ENCODE measurements at places on chromosomes 6 and 20.

GRCh38 chr6:170278743-170279094 is 12.2 kb downstream of the DLL1 start:
- DNase-seq = no peak

DNA sequence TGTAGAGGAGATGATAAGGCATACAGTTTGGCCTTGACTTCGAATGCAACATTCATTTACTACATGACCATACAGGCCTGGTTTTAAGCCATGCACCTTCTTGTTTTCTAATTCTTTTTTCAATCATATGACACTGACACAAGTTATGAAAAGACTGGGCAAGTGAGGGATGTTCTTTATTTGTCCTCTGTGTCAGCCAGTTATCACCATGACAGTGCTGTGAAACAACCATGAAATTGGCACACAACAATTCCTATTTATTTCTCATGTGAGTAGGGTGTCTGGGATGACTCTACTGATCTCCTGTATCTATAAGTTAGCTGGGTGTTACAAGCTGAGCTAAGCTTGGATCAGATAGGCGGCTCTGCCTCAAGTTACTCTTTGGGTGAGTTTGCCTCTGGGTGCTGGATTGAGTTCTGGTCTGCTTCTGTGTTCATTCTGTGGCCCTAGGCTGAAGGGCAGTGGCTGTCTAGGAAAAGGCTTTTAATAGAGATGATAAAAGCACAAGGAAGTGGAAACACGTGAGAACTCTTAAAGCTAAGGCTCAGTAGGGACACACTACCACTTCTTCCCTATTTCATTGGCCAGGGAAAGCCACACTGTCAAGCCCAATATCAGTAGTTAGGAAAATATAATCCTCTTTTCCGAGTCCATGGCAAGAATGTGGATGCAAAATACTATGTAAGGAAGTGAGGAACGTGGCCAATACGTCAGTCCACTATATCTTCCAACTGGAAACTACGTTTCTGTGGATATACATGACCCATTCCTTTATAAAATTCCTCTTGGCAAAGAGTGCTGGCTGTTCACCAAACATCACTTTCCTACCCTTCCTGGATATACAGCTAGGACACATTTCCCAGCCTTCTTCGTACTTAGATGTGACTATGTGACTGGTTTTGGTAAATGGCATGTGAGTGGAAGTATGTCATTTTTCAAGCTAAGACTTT is 126.2 kb upstream of the RNF24 start:
- DNase-seq = no peak

- DNase-seq = no peak
Observed at GRCh38 chr6:39197521-39197920, 31.8 kb downstream of the KCNK5 start.

- no peak for DNase-seq
Observed at GRCh38 chr20:11546939-11547338, 370.8 kb upstream of the BTBD3 start.

GRCh38 chr6:112481211-112481610 is 134.1 kb downstream of the RFPL4B start:
- no peak for DNase-seq

GRCh38 chr6:128079021-128079420 is 178.2 kb upstream of the THEMIS start:
- no peak for DNase-seq

GRCh38 chr20:54070187-54070987 is at the start of gene BCAS1:
Gene BCAS1, minus strand, starts transcription at chr20:54070594. Its CDS starts 11,876 bp downstream, at chr20:54058718.
- DNase-seq = peak; percentile 43

DNA sequence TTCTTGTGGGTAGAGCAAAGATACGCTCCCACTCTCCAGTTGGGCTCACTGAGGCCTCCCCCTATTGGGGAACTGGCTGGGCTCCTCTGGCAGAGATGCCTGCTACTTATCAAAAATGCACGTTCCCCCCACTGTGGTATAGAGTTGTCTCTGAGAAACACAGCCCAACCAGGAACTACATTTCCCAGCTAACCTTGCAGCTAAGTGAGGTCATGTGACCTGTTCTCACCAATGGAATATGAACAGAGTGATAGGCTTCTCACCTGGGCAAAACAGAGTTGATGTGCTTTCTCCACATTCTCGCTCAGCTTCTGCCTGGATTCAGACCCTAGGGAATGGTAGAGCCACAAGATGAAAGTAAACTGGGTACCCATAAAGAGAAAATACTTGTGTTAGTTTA is 49.1 kb upstream of the PTPRT start:
- no peak for DNase-seq

- DNase-seq = no peak
Observed at GRCh38 chr6:140025171-140025570, 650.7 kb upstream of the CITED2 start.

DNA sequence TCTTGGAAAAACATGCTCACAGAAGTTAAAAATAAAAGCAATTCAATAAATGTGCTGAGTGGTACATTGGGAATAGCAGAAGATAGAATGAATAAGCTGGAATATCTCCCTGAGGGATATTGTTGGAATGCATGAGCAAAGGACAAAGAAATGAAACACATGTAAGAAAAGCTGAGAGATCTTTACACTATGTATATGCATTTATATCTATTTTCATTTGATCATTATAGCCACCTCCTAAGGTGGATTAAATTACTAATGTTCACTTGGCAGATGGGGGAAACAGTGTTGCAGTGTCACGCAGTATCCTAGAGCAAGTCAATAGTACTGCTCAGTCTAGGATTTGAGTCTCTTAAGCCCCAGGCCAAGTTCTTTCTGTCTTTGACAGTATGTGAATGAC is 542.0 kb upstream of the MARCKS start:
- no peak for DNase-seq

- no peak for DNase-seq
Observed at GRCh38 chr6:134870677-134871498, 79.0 kb downstream of the ALDH8A1 start.

GRCh38 chr20:37945091-37945547 is 42.2 kb downstream of the VSTM2L start:
- DNase-seq = no peak

DNA sequence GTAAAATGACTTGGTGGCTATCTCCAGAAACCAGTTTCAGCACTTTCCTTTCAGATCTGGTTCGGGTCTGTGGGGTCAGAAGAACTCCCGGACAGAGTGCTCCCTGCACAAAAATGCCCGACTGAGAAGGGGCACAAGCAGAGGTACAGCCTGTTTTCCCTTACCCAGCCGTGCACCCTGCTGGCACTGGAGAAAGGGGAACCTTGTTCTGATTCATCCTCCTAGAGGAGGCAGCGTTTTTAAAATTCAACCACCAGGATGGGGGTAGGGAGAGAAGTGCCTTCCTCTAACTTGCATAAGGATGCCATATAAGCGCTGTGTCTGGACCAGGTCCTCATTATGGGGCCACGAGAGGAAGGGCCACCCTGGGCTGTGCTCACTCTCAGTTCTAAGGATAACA is 17.6 kb downstream of the RIMS4 start:
- DNase-seq = no peak

DNA sequence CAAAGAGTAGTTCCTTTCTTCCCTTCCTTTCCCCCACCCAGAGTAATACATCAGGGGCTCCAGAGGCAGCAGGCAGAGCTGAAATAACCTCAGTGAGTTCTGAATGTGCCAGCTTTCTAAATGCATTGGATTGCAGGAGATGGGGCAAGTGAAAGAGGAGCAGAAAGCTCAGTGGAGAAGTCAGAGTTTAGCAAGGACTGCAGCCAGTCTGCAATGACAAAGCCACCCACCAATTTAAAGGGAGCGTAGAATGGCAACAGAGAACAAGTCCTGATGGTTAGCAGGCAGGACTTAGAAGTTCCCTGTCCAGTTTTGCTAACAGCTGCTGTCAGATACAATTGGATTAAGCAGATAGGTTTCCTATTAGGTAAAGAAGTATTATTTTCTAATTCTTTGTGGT is 203.4 kb upstream of the RIN2 start:
- DNase-seq = no peak

- DNase-seq = no peak
Observed at GRCh38 chr6:48754641-48755040, 643.6 kb upstream of the PTCHD4 start.

- DNase-seq = no peak
Observed at GRCh38 chr20:49045440-49046086, 549 bp upstream of the CSE1L start.

DNA sequence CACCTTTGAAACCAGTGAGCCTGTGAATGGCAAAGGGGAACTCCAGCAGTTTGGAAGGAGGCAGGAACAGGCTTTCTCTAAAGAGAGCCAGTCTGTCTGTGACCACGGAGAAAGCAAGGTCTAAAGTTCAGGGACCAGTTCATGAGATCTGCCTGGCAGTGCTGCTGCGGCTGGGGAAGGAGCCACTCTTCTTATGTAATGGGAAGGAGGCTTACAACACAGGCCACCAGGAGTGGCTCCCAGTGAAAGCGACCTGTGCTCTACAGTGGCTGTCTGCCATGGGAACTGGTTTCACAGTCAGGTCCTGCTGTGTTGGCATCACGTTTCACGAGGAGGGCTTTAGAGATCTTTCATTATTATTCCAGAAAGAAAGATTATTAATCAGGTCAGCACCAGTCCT is 291.9 kb upstream of the PRDM1 start:
- peak; percentile 42 for DNase-seq

- no peak for DNase-seq
Observed at GRCh38 chr6:150539568-150539967, 60.1 kb upstream of the PLEKHG1 start.

- DNase-seq = peak; percentile 17
Observed at GRCh38 chr6:118668761-118669385, 17.5 kb upstream of the CEP85L start.

- DNase-seq = no peak
Observed at GRCh38 chr20:37389241-37389747, 43.4 kb downstream of the SRC start.

DNA sequence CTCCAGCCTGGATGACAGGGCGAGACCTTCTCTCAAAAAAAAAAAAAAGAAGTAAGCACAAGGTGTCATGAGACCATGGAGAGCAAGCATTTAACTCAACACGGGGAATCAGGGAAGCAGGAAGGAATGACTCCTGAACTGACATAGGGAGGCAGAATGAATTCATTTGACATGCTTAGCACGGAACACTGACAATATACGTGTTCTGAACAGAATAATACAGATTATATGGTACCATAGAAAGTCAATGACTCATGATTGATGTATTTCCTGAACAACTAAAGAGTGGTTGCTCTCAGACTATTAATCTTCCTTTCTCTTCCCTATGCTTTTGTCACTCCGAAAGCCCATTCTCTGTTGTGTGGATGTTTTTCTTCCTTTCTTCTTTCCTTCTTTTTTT is 20.7 kb upstream of the ASIP start:
- peak; percentile 68 for DNase-seq

- no peak for DNase-seq
Observed at GRCh38 chr6:39696986-39697788, 28.0 kb downstream of the KIF6 start.

DNA sequence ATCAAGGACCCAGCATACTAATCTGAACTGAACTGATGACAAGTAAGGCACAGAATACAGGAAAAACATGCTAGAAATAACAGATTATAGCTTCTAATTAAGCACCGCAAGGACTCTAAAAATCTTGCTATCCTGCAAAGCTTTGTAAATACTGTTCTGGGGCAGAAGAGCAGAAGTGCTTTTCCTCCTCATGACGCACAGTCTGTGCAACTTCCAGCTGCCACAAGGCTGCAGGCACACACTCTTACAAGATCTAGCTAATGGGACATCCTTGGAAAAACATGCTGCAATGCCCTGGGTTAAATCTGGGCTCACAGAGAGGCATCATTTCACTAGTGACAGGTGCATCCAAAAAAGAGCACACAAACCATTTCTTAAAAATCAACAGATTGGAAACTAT is 188.6 kb downstream of the GJA10 start:
- DNase-seq = no peak

- no peak for DNase-seq
Observed at GRCh38 chr6:3525915-3526314, 69.1 kb upstream of the SLC22A23 start.

DNA sequence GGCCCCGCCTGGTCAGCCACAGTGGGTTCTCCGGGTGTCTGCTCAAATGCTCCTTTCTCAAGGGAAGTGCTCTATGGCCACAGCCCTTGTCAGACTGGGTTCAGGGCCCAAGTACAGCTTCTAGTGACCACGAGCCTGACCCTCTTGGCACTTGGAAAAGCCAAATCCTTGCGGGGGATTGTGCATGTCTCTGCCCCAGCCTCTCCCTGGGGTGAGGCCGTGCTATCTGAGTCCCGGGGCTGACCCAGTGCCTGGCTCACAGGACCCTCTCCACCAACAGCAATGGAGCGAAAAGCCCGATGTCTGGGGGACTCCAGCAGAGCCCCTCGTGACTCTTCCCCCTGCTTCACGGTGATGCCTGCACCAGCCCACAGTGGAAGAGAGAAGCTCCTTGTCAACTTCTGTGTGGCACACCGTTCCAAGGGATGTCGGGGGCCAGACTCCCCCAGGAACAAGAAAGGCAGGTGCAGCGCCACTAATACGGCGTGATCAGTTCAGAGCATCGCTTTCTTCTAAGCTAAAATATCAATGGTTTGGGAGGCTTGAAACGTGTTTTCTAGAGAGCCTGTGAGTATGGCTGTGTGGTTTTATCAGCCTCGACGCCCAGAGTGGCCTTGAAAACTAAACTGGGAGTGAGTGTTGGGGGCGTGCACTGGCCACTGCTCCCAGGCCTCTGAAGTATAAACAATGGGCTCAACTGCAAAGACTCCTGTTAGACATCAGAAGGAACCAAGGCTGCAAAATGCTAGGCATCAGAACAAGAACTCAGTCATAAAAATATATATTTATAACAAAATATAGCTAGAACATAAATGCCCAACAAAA is 51.9 kb downstream of the DLL1 start:
- DNase-seq = no peak

GRCh38 chr20:36925234-36925633 is 26.3 kb downstream of the SAMHD1 start:
- DNase-seq = no peak

- no peak for DNase-seq
Observed at GRCh38 chr6:73637404-73637803, 16.4 kb downstream of the SLC17A5 start.

DNA sequence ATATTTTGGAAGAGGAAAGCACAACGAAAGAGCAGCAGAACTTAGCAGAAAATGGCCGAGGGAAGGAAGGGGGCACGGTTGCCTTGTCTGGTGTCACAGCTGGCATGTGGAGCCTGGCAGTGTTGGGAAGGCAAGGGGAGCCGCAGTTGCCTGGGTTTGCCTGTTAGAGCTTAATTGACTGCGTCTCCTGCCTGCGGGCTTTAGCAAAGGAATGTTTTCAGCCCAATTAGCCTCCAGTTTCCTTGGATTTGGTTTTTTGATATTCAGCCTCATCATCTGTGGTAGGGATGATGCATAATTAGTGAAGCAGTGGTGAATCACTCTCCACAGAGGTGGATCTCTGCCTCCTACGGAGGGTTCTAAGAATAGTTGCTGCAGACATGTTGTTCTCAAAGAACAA is 832.6 kb downstream of the QKI start:
- peak; percentile 29 for DNase-seq

- no peak for DNase-seq
Observed at GRCh38 chr20:20850407-20850806, 138.0 kb upstream of the RALGAPA2 start.

GRCh38 chr6:50116390-50116789 is 66.7 kb upstream of the DEFB112 start:
- DNase-seq = no peak
